ENCODE measurements at places on chromosomes 2 and 18. TPM values are rescaled to one million over a fixed set of nuclear protein-coding genes. Genes with fewer than 3 reads are reported as not detected.

- peak; percentile 80 for DNase-seq
Observed at GRCh38 chr2:121197369-121198091, 87.5 kb downstream of the TFCP2L1 start.

- no peak for DNase-seq
Observed at GRCh38 chr2:118442996-118443553, 354.8 kb downstream of the INSIG2 start.

DNA sequence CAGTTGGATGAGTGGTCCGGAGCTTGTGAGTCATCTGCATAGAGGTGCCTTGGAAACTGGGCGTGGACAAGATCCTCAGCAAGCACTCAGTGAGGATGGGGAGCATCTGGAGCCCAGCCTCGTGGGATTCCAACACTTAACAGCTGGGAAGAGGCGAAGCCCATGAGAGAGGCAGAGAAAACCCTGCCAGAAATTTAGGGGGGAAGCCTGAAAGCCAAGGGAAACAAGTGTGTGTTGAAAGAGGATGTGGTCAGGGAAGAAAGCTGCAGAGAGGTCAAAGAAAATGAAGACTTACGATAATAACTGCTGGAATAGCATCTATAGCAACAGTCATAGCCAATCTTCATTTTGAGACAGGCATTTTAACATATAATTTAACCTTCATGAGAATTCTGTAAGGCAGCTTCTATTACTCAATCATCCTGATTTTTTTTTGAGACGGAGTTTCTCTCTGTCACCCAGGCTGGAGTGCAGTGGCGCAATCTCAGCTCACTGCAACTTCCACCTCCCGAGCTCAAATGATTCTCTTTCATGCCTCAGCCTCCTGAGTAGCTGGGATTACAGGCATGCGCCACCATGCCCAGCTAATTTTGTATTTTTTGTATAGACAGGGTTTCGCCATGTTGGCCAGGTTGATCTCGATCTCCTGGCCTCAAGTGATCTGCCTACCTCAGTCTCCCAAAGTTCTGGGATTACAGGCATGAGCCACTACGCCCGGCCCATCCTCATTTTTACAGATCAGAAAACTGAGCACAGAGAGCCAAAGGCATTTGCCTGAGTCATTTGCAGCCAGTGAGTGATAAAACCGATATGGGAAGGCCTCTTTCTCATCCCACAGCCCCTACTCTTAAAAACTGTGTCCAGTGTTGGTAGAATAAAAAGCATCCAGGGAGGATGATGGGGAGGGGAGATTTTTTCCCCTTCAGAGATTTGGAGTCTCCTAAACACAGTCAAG, 214.4 kb upstream of the EPAS1 start:
- no peak for DNase-seq

- DNase-seq, result no peak
Observed at GRCh38 chr2:56260415-56260814, 76.6 kb downstream of the CCDC85A start.

- no peak for DNase-seq
Observed at GRCh38 chr2:201201371-201201770, 18.4 kb downstream of the CASP10 start.

DNA sequence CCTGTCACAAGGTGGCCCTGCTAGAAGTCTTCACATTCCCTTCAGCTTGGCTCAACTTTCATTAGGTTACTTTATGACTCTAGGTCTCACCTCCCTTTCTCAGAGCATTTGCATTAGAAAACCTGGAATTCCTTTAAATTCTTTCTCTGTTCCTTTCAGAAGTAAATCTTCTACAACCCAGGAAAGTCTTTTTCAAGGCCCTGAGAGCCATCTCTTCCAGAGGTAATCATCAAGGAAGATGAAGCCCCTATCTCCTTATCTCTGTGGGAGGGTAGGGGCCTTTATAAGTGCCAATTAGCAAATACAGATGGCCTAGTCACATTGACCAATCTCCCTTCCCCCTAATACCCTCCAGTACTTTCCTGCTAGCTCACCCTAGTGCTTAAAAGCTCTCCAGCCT, 848.0 kb upstream of the FAM98A start:
- DNase-seq, result no peak

- no peak for DNase-seq
Observed at GRCh38 chr2:202186641-202187202, 51.7 kb downstream of the SUMO1 start.

GRCh38 chr2:216346781-216347180, 25.5 kb downstream of the MARCHF4 start:
- DNase-seq, result peak; percentile 9

DNA sequence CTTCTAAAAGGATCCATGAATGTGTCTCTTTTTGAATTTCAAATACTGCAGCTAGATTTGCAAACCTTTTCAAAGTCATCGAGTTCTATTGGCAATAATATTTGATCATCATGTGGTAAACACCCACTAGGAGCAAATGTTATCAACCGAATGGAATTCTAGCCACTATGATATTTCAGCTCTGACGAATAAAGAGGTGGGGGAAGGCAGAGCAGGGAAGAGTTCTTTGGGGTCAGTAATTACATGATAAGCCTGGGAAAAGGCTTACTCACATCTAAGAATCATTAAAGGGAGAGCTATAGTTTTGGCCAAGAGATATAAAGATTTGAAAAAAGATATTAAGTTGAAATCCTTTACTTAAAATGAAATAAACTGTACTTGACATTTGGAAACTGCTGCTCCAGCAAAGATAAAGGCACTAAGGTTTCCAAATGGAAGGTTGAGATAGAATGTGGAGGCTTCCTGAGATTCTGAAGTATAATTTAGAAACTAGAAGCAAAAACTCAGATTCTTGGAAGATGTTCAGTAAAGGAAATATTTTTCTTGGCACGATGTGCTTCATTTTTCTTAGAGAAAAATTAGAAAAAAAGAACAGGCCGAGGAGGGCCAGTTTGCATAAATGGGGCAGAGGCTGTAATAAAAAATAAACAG, 104.7 kb upstream of the ARHGAP28 start:
- DNase-seq, result no peak

GRCh38 chr2:150413366-150413765, 74.1 kb downstream of the RND3 start:
- no peak for DNase-seq

- DNase-seq, result no peak
Observed at GRCh38 chr2:229635371-229635680, 79.0 kb downstream of the DNER start.

DNA sequence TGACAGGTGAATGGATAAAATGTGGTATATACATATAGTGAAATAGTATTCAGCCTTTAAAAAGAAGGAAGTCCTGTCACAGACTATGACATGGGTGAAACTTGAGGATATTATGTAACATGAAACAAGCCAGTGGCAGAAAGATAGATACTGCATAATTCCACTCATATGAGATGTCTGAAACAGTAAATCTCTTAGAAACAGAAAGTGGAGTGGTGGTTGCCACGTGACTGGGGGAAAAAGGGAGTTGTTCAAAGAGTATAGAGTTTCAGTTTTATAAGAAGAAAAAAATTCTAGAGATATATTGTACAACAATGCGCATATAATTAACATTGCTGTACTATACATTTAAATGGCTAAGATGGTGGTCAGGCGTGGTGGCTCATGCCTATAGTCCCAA, 178.2 kb upstream of the ATP5MC3 start:
- no peak for DNase-seq

- DNase-seq, result no peak
Observed at GRCh38 chr2:196441527-196441926, 198.0 kb upstream of the CCDC150 start.

Gene WDPCP
- total RNA-seq, result 22.1 TPM

Gene REV1
- 99.6 TPM for total RNA-seq

Gene REG3G
- not detected for total RNA-seq

Gene SPDYA
- 2.5 TPM for total RNA-seq

Gene TUBA4A
- 85.1 TPM for total RNA-seq

Gene HK2
- 62.8 TPM for total RNA-seq

Gene ABCB6
- total RNA-seq, result 36.1 TPM

Gene COL4A4
- 12.1 TPM for total RNA-seq

Gene DTNB
- total RNA-seq, result 33.8 TPM

Gene GLI2
- 9.8 TPM for total RNA-seq

Gene LRRC30
- total RNA-seq, result not detected
